ENCODE measurements at places on chromosomes 5 and 9.

DNA sequence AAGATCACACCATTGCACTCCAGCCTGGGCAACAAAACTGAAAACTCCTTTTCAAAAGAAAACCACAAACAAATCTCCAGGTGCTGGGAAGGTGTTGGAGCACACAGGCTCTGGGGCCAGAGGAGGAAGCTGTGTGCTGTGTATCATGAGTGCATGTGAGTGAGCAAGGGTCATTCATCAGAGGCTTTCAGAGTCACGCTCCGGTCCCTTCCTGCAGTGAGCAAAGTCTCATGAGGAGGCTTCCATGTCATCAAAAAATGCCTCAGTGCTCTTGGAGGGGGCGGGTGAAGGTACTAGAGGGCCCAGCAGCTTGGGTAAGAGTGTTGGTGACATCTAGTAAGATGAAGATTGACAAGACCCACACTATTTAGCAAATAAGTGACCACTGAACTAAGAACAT, 48.3 kb upstream of the TESK1 start:
- peak; percentile 46 for DNase-seq

- DNase-seq, result no peak
Observed at GRCh38 chr5:124560370-124560769, 186.1 kb downstream of the ZNF608 start.

DNA sequence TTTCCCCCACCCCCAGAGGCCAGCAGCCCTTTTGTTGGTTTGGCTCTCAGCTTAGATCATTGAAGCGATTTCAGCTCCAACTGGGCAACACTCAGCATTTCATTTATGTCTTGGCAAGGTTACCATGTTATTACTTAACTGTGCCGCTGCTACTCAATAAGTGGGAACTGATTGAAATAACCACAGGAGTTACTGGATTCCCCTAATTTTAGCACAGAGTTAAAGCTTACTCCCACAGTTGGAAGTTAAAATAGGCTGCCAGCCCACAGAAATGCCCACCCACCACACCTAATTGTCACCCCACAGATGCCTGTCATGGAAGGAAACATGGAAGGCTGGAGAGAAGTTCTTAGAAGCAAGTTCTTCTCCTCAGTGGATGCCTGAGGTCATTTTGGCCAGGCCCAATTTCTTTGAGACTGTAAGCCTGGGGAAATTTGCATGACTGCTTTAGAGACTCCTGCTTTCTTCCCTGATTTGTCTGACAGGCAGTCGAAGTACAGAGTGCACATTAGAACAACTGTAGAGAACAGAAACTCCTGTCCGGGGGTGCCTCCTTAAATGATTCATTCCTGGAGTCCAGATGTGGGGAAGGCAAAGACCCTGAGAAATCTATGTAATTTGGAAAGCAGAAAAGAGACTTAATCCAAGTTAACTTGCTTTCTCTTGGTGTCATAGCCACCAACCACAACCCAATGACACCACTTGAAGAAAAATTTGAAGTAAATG, 370.0 kb downstream of the ZSWIM6 start:
- no peak for DNase-seq

DNA sequence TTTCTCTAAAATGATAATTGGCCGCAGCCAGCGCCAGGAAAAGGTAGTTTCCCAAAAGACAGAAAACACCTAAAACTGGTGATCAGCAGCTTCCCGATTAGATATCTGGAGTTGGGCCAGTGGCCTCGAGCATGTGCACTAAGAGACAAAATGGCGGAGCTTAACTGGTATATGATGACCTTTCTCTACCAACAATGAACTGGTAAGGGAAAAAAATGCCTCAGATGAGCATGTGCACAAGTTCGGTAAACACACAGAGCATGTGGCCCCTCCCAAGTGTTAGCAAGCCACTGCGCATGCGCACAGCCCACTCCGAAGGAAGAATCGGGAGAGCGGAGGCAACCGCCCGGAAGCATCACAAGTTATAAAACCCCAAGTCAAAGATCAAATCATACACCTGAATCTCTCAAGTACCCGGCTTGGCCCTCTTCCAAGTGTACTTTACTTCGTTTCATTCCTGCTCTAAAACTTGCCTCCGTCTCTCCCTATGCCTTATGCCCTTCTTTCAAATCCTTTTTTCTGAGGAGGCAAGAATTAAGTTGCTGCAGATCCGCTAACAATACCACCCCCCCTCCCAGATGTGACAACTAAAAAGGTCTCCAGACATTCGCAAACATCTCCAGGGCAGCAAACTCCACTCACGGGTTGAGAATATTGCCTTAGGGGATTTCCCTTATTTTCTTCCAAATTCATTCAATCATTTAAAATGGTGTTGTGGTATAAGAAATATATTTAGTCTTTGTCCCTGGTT, 15.0 kb upstream of the PTBP3 start:
- peak; percentile 82 for DNase-seq

- DNase-seq, result no peak
Observed at GRCh38 chr9:36503172-36504088, 69.3 kb upstream of the MELK start.

DNA sequence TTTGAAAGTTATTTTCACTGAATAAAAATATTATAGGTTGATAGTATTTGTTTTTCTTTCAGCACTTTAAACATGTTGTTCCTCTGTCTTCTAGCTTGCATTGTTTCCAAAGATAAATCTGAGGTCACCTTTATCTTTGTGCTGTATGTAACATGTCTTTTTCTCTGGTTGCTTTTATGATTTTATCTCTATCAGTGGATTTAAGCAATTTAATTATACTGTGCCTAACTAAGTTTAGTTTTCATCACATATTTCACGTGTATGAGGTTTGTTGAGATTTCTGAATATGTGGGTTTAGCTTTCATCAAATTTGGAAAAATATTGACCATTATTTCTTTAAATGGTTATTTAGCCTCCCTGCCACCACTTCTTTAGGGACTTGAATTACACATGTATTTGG, 214.5 kb downstream of the SNX18 start:
- no peak for DNase-seq

DNA sequence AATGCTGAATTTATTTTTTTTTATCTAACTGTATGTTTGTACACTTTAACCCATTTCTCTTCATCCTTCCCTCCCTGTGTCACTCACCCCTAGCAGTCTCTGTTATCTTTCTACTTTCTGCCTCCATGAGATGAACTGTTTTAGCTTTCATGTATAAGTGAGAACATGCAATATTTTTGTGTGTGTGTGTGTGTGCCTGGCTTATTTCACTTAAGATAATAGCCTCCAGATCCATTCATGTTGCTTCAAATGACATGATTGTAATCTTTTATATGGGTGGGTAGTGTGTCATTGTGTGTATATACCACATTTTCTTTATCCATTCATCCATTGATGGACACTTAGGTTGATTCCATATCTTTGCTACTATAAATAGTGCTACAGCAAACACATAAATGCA, 1023.9 kb downstream of the TLE1 start:
- no peak for DNase-seq

DNA sequence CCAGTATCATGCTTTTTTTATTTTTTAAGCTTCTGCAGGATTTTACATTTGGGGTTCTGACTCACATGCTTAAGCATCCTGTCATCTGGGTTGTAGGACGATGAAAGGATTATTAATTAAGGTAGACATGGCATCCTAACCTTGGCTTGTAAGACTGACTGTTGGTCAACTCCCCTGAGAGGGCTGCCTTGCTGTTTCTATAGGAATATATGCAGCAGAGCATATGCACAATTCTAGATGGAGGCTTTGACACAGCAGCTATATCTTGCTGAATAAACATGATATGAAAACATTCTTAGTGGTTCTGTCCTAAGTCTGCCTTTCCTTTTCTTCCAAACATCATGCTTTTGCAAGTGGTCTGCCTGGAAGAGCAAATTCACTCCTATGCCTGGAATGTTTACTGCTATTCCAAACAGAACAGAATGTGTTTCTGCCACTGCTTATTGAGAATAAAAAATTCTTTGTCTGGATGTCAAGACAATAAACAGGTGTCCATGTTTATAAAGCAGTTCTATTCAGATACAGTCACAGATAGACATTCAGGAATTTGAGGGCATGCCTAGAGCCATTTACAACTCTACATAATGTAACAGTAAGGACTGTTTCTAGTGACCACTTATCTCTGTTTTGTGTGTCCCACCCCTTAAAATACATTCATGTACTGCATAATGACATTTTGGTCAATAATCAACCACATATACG, 166.2 kb upstream of the PPP2R2B start:
- no peak for DNase-seq

DNA sequence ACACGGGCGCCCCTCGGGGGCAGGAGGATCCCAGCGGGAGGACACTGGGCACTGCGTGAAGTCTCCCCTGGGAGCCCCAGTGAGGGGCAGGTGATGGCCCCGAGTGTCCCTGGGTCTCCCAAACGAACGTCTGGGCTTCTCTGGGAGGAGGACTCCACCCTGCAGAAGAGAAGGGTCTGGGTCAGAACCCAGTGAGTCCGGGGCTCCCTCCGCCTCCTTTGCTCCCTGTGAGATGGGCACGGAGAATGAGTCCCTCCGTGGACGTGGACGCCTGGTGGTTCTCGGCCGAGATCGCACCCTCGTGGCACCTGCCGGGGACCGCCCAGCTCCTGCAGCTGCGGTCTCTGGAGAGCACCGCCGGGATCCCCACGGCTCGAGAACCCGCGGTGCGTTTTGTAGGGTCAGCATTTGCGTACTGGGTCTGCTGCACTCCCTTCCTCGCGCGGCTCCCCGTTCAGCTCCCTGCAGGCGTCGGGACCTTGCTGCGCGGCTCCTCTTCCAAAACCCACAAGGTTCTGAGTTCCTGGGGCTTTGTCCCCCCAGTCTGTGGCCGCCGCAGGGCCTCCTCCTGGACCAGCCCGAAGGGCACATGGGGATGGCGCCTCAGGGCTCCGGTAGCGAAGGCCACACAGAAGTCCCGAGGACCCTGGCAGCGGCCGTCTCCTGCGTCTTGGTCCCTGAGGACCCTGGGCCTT, 10.2 kb upstream of the CEP72 start:
- DNase-seq, result no peak

- no peak for DNase-seq
Observed at GRCh38 chr9:79687131-79687447, 115.3 kb downstream of the TLE4 start.

DNA sequence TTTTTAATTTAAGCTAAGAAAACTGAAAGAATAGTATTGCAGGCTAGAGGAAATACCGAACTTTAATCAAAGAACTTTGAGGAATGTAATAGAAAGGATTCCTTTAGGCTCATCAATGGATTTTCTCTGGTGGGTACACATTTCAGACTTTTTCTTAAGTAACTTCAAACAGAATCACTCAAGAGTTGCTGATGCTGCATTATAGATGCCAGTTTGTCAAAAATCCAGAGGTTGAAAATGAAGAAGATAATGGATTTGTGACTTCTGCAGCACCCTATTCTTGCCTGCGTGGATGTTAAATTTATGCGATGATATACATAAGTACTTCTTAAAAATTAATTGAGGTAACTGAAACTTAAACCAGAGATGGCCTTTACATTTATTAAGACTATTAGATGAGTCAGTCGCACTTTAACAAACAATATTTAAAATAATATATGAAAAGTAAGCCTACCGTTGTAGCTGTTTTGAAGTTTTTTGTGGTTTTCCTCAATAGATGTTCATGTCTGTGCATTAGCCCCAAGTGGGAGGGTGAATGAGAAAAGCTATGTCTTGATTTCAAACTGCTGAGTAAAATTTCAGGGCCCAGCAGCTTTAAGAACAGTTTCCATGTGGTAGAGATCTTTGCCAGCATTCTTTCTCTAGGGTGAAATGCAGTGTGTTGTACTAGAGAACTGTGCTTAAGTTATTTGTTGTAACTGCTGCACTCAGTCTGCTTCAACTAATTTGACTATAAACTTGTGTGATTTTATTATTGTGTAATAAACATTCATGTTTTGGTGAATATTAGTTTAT, at the start of gene OGN:
TSS of gene OGN (minus strand) at position 537 of the 795 bp plus-strand sequence. CDS start 1,171 bp downstream, outside the sequence.
- no peak for DNase-seq

DNA sequence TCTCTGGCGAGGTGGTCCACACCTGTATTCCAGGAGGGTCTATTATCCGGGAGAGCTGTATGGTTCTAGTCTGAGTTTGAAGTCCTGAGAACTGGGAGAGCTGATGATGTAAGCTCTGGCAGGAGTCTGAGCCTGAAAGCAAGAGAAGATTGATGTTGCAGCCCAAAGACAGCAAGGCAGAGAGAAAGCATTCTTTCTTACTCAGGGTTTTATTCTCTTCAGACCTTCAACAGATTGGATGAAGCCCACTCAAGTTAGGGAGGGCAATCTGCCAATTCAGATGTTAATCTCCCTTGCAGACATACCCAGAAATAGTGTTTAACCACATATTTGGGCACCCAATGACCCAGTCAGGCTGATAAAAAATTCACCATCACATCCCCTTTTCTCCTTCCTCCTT, 159.1 kb downstream of the CCDC171 start:
- DNase-seq, result no peak

DNA sequence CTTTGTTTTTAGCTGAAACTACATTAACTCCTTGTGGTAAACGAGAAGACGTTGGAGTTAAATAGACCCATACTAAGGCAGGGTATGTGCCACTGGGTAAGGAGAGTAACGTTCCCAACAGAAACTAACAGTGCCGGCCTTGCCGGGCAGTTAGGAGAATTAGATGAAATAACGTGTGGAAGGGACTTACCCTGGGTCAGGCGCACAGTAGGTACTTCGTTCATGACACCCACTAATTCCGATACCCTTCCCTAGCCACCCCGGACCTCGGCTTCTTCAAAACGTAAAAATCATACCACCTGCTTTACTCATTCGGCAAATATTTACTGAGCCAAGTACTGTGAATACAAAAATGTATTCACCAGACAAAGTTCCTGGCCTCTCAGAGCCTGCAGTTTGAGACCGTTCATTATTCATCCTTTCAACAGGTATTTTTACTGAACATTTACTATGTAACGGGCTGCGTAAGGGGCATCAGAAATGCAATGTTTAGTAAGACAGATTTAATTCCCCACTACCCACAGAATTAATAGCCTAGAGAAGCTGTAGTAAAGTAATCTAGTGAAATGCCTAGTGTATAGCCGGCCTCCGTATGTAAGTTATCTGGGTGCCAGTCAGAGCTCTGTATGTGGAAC, 3.2 kb upstream of the SMIM23 start:
- no peak for DNase-seq

DNA sequence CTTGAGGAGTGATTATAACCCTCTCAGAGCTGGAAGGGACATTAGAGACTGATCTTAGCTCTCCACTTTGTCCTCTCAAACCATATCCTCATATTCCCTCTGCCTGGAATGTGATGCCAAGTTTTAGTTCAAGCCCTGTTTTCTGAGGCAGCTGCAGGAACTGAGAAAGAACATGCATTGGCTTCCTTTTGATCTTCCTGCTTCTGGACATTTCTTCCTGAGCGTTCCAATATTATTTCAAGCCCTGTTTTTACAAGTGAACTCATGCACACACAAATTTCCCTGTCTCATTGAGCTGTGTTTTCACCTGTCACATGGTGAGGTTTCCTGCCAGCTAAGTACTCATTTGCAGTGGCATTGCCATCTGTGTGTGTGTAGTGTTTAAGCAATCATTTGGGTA, 17.0 kb downstream of the FOCAD start:
- DNase-seq, result peak; percentile 41

Data from kidney tubule cell (primary cell).